ENCODE measurements at places on chromosomes 2 and 18.

- DNase-seq, result no peak
These were observed 270.9 kb upstream of the SKOR2 start for GRCh38 chr18:47522359-47522758.

- DNase-seq, result peak; percentile 87
These were observed 20.8 kb downstream of the CRIM1 start for GRCh38 chr2:36376319-36376765.

DNA sequence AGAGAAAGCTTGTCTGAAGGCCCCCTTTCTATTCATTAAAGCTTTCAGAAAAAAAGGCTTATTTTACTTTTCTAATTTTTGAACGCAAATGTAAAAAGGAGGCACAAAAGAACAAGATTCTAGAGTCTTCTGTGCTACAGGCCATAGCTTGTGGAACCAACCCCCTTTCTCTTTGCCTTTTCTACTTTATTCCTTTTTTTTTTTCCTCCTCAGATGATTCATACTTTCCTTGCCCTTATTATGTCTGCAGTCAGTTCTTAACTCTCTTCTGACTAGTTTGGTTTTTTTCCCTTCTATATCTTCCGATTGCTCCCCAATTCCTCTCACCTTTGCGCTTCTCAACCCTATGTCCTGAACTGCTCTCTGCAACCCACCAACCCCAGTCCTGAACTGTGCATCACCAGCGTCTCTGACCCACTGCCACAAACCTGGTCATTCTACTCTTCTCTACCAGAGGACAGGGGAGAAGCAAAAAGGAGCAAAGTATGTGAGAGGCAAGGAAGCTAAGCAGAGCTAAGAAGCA lies 56.9 kb upstream of the WIPF1 start:
- no peak for DNase-seq

- no peak for DNase-seq
These were observed 70.1 kb downstream of the GTF3C3 start for GRCh38 chr2:196729418-196729817.

DNA sequence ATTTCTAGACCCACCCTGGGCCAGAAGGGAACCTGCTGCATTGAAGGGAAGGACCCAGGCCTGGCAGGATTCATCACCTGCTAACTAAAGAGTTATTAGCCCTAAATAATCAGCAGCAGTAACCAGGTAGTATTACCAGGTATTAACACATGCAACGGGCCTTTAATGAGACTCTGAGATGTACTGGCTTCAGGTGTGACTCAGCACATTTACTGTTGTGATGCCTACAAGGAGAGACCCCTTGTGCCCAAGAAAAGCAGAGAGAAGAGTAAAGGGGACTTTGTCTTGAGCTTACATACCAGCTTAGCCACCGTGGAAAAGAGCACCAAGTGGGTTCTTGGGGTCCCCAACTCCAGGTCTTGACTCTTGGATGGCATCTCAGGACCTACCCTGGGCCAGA lies 243.1 kb upstream of the SLC39A10 start:
- DNase-seq, result no peak

DNA sequence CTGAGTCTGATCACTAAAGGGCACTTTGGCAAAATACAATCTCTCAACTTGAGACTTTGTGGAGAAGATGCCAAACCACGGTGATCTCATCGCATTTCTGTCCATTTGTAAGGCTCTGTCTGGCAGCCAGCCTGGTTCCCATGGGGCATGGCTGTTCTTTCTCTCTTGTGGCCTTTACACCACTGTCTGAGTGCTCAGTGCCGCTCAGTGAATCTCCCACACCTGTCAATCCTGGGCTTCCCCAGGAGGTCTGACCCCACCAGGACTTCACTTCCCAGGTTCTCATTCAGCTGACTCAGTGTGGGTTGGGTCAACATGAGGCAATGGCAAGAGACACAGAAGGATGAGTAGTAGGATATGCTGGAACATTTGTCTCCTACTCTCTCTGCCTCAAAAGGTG lies 96.8 kb upstream of the TRIB2 start:
- no peak for DNase-seq

- DNase-seq, result no peak
These were observed 108.4 kb downstream of the CTNNA2 start for GRCh38 chr2:79621252-79621651.
